ENCODE measurements at places on chromosomes 2 and 18.
A peak's percentile ranks its signal among the peaks of the same experiment; 100 is the strongest.

- no peak for DNase-seq
Measured at GRCh38 chr18:8793445-8794155, 88.2 kb downstream of the MTCL1 start.

DNA sequence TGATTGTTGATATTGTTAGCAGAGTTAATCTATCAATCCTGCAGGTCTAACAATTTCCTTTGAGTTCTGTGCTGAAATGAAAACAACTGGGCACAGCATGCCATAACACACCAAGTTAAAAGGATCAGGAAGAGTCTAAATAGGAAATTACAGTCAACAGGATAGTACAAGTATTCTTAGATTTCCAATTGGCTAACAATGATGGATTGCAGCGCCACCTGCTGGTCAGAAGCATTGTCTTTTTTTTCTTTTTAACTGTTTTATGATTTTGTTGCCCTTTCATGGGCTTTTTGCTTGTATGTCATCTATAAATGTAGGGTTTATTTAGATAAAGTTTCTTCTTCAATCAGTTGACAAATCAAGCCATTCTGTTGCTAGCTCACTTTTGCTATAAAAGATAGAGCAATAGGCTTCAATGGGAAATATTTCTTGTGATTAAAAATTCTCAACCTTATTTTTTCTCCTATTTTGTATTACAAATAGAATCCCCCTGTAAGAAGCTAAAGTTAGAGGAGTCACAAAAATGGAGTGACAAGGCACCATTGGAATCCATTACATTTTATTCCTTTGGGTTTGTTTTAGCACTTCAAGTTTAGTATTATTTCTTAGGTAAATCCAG, 40.8 kb upstream of the RPRM start:
- DNase-seq = no peak

- no peak for DNase-seq
Measured at GRCh38 chr2:47697000-47697601, 85.8 kb upstream of the MSH6 start.

GRCh38 chr18:45839414-45840395, 14.2 kb downstream of the SIGLEC15 start:
- peak; percentile 35 for DNase-seq

Data from keratinocyte (primary cell).